ENCODE measurements at places on chromosomes 1 and 21.

DNA sequence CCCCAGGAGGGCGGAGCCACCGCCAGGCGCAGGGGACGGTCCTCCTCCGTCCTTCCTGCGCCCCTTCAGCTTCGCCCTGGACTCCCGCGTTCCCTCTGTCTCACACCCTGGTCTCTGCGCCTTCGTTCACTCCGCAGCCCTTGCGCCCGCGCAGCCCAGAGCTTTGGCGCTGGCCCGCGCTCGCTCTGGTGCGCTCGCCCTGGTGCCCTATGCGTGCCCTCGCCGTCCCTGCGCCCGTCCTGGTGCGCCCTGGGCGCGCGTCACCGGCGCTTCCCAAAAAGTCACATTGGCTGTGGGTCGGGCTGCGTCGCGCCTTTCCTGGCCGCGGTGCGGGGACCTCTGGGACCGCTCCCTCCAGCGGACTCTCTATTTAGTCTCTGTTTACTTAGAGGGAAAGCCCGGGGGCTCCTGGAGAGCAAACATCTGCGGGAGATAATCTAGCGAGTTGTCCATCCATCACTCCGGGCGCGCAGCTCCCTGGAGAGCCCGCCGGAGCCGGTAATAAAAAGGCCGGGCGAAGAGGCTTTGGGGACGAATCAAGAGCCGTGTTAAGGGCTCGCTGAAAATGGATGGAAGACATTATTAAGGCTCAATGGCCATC, 178.6 kb downstream of the PRDM16 start:
- no peak for DNase-seq

GRCh38 chr1:170720661-170721060, 56.7 kb downstream of the PRRX1 start:
- no peak for DNase-seq

DNA sequence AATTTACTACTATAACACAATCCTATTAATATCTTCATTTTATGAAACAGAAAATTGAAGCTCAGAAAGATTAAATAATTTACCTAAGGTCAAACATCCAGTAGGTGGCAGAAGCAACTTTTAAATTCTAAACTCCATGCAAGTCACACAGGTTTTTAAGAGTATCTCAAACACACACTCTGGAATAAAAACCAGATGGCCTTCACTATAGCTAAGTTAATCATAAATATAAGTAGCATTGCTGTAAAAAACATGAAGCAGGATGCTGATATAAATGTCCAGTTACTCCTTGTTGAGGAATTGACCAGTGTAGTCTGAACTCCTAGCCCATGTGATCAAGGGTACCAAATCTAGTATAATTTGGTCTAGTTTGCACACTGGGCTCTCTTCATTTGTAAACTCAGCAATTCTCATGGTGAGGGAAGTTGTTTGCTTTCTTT, 9.4 kb upstream of the FMO3 start:
- DNase-seq = no peak

DNA sequence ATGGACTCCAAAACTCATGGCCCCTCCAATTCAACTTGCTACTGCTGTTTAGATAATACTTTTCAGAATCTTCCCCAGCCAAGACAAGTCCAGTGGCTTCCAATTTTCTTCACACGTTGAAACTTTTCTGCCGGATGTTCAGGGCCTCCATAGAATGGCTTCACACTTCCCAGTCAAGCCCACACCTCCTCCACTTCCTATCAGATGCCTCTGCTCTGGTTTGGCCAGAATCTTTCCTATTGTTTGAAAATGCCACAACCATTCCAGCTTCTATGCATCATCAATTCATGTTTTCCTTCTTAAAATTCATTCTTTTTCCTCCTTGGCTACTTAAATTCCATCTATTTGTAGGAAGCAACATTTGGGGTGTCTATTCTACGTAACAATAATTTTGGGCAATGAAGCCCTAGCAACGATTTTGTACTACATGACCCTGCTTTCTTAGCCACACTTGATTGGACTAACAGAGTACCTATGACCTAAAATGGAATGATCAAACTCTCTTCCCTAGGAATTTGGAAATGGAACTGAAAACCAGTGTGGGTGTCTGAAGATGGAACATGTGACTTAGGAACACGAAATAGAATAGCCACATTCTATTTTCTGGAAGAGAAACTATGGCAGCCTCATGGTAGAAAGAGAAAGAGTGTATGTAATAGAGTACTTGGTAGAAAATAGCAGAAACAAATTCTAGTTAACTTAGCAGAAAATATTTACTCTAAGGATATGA, 74.1 kb upstream of the CNIH3 start:
- DNase-seq = no peak
